ENCODE measurements at places on chromosomes 3 and 15. TPM values are rescaled to one million over a fixed set of nuclear protein-coding genes. Genes with fewer than 3 reads are reported as not detected.

GRCh38 chr15:66959875-66960274 is 105.5 kb upstream of the SMAD3 start:
- DNase-seq: no peak

DNA sequence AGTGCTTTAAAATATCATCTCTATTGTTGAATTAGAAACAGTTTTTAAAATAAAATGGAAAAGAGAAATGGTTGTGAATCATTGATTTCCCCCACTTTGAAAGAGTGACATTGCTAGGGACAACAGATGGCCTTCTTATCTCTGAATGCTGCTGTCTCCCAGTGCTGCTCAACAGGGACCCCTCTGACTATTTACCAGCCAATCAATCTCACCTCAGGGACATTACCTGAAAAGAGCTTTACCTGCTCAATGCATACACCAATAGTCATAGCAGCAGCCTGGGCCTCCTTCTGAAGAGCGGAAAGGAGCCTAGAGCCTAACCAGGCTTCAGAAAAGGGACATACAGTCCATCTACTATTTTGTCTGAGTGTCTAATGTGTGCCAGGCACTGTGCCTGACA is 162.8 kb downstream of the CGGBP1 start:
- DNase-seq: no peak

- DNase-seq: no peak
These were observed 13.5 kb upstream of the DUSP7 start for GRCh38 chr3:52069855-52070254.

DNA sequence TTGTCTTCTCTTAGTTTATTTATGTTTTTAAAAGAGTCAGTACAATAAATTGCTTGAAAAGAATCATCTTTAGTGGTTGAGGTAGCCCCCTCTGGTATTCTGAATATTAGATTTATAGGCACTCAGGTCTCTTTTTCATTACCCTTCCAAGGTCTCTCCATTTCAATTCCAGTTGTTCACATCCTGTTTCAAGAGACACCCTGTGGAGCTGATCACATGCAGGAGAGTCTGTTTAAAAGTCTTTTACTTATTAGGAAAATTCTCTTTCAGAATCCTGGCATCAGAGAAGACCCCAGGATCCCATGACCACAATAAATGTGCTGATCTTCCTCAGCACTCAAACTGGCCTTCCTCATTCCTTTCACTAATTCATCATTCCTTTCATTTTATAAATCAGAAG is 195.7 kb downstream of the ZIC4 start:
- DNase-seq: no peak

- no peak for DNase-seq
These were observed 53.0 kb downstream of the DTWD1 start for GRCh38 chr15:49673861-49674260.

DNA sequence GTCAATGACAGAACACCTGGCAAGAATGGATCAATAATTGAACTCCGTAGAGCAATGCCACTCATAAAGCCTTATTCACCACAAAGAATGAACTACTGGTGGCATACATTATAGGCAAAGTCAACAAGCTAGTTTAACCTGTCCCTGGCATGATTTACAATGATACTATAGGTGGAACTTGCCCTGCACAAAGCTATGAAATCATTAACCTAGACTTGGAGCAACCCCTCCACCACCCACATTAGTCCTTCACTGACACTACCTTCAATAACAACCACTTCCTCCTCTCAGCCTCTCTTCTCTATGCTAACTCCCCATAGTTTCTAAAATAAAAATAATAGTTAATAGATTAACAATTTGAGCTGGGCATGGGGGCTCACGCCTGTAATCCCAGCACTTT is 54.4 kb downstream of the ACAP2 start:
- no peak for DNase-seq

DNA sequence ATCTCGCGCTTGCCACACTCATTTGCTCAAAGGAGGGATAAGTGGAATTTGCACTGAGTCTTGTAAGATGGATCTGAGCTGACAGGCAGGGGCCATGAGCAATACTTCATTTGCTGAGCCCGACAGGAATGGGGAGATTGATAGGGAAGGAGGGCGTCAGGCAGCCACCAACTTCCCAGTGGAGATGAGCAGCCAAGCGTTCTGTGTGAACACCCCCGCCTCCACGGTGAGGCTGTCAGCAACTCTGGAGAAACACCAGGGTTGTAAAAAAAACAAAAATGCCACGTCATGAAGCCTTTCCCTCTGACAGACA is 36.8 kb downstream of the TLE3 start:
- no peak for DNase-seq

- DNase-seq: no peak
These were observed 38.4 kb downstream of the SLCO3A1 start for GRCh38 chr15:91891788-91892345.

DNA sequence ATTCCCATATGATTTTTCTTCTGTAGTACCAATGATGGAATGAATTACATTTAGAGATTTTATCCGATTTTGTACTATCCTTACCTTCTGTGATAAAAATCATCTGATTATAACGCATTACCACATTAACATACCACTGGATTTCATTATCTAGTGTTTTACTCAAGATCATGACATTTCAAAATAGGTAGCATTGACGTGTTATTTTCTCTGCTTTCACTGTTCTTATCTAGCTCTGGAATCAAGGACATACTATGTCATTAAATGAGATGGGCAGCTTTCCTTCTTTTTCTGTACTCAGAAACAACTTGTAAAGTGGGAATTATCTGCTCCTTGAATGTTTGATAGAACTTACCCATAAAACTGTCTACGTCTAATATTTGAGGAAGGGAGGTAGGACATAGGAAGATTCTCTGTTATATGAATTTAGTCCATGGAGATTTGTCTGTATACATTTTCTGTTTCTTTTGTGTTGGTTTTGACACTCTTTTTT is 183.7 kb upstream of the NR2E3 start:
- no peak for DNase-seq

DNA sequence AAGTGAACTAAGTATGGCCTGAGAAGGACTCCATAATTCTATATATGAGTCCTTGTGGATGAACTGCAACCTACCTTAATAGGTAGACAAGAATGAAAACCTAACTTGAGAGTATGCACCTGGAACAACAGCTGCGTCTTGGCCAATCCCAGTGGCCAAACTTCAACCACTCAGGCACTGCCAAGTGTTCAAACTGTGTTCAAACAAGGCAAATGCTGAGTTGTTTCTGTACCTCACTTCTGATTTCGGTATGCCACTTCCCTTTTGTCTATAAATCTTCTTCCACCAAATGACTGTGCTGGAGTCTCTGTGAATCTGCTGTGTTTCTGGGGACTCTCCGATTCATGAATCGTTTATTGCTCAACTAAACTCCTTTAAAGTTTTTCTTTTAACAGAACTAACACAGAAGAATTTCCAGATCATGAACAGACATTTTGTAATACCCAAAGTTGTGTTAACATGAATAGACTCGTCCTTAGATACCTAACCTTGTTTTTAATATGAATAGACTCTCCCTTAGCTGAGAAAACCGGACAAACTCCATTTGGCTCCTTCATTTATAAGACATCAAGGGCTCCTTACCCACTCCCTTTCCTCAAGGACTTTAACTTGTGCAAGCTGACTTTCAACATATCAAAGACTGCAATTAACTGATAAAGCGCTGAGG is 4.1 kb downstream of the ZNF717 start:
- peak; percentile 18 for DNase-seq

DNA sequence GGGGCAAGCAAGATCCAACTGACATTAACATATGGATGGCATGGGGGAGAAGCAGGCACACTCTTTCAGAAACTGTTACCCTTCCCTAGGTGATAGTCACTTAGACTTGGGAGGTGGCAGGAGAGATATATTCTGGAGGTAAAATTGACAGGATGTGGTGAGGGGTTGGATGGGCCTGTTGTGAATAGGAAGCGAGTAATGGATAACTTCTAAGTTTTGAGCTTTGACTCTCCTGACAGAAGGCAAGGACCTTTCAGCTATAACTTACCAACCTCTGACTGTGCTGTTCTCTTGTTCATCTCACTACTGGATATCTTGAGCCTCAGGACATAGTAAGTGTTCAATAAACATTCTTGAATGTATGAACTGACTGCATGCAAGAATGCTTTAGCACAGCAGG is 1.9 kb upstream of the PDIA5 start:
- no peak for DNase-seq

- DNase-seq: no peak
These were observed 762 bp upstream of the IQSEC1 start for GRCh38 chr3:13074006-13074375.

DNA sequence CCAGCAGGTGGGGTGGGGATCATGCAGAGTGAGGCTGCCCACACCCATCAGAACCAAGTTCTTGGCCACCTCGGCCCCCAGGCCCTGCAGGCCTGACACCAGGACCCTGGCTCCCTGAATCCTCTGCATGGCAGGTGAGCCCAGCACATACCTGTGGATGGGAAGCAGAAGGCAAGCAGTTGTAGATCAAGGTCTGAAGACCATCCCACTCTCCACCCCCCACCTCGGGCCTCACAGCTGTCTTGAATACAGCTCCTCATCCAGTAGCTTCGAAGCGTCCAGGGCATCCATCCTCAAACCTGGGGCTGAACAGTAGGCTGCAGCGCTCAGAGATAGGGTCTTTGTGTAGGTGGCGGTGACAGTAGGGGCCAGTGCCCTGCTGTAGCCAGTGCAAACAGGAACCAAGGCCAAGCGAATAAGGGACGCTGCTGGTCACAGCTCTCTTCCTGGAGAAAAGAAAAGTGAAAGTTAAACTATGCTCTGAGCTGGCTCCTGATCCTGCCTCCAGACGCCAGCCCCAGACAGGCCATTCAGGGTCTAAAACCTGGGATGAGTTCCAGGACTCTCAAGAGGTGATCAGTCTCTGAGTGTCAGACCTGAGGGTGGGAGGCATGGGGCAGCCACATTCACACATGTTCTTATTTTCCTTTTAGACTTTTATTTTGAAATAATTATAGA is at the start of gene UBA7:
Gene UBA7, minus strand, starts transcription at position 457 of the 678 bp plus-strand sequence. Its CDS starts 166 bp downstream, at position 291.
- peak; percentile 31 for DNase-seq

GRCh38 chr3:117932441-117932840 is 1102.2 kb downstream of the IGSF11 start:
- no peak for DNase-seq

DNA sequence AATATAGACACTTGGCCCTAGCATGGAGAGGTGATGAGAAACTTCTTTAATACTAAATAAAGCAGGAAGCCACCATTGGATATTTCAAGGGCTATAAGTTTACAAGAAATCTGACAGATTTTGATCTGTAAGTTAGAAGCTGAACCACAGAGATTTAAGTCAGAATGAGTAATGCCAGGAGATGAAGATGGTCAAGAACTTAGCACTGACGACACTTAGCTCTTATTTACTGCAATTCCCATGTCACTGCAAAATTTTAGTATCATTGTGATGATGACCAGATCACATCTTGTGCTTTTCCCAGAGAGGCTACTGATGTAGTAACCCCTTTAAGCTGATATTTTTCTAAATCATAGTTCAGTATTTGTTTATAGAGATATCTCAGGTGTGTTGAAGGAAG is 59.4 kb upstream of the CD96 start:
- DNase-seq: no peak

GRCh38 chr3:99879275-99879674 is 61.6 kb downstream of the CMSS1 start:
- DNase-seq: no peak

- DNase-seq: no peak
These were observed 23.5 kb downstream of the MITF start for GRCh38 chr3:69762768-69763229.

- no peak for DNase-seq
These were observed 63.1 kb downstream of the B3GALNT1 start for GRCh38 chr3:161042023-161042501.

DNA sequence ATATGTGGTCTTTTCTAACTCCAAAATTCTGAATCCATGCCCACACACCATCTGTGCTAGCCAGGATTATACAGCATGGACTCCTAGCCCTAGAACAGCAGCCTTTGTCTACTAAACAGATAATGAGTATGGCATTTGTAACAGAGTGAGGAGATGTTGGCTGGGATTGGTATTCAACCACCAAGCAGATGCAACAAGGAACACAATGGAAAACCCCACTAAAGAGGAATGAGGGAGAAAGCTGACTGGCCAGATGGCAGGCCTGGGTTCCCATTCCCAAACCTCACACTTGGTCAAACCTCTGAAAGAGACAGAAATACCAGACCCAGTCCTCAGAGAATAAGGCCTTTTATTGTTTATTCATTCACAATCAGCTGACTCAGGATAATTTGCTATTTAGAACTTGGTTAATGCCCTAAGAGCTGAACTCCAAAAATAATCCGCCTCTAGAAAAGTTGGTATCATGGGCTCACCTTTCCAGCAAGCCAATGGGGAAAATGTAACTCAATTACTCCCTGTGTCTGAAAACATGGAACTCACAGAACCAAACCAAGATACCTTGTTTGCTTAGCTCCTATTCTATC is 145.6 kb downstream of the LRRC3B start:
- no peak for DNase-seq

DNA sequence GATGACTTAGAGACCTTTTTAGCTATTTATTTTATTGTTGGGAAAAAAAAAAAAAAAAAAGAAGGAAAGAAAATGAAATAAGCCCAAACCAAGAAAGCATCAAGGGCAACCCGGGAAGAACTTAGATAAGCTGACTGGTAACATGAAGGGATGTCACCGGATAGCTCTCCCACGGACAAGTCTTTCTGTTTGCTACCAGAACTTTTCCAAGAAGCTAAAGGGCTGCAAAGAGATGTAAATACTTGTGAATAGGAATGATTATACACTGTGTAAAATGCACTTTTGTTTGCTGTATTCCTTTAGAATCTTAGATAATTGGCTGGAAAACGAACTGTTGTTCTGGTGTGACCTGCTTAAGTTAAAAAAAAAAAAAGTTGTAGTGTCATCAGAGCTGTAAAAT is 2.8 kb downstream of the FOXB1 start:
- DNase-seq: no peak

DNA sequence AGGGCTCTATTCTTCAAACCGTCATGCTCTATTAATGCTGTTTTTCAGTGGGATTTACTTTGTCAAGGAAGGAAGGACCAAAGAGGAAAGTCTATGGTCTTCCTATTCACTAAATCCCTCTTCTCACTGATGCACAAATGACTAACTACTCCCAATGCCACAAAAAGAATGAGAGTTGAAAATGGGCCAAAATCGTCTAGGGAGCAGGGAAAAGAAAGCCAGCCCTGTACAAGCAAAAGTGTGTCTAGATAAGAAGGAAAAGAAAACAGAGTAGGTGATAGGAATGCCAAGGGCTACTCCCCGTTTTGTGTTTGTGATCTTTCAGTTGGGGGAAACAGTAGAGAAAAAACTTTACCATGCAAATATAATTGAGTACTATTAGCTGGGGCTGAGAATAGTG is 97.2 kb upstream of the TMCO5A start:
- DNase-seq: no peak

- DNase-seq: no peak
These were observed 67.9 kb upstream of the UNC13C start for GRCh38 chr15:53910236-53910849.

GRCh38 chr15:70016511-70016994 is 81.2 kb downstream of the TLE3 start:
- no peak for DNase-seq

Gene CYP8B1
- not detected for total RNA-seq

Gene LRRC31
- not detected for total RNA-seq

Gene ST3GAL6
- 0.64 TPM for total RNA-seq

Gene SNAPC5
- 18.9 TPM for total RNA-seq

Gene RSL24D1
- 137 TPM for total RNA-seq

Gene CACNA1D
- total RNA-seq: not detected

Gene MKRN3
- total RNA-seq: 0.46 TPM

Gene TMEM87A
- 35.9 TPM for total RNA-seq

Gene ACTRT3
- total RNA-seq: 0.19 TPM

Gene C3orf49
- not detected for total RNA-seq

Gene SGO1
- 38.0 TPM for total RNA-seq

All from activated naive CD4-positive, alpha-beta T cell treated with anti-CD3 and anti-CD28 coated beads, Interleukin-2, amount 50 U/mL, for 72 hours (primary cell).